Stimulated activated CD4-positive, alpha-beta T cell treated with anti-CD3 and anti-CD28 coated beads, Interleukin-1b, Interleukin-23, amount 100 ng/mL, for 1 hour (primary cell): ENCODE measurements at places on chromosomes 5 and 9.

DNA sequence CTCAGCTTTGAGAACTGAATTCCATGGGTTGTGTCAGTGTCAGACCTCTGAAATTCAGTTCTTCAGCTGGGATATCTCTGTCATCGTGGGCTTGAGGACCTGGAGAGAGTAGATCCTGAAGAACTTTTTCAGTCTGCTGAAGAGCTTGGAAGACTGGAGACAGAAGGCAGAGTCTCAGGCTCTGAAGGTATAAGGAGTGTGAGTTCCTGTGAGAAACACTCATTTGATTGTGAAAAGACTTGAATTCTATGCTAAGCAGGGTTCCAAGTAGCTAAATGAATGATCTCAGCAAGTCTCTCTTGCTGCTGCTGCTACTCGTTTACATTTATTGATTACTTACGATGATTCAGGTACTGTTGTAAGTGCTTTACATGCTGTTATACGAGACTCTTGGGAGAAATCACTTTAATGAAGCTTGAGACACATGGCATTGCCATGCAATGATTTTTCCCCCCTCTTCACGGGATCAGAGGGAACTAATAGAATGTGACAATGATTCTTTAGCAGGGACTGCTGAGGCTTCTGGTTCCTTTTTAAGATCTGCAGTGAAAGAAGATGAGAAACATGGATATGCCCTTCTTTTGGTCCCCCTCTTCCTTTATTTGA is 63.8 kb downstream of the PTTG1 start:
- DNase-seq: no peak

DNA sequence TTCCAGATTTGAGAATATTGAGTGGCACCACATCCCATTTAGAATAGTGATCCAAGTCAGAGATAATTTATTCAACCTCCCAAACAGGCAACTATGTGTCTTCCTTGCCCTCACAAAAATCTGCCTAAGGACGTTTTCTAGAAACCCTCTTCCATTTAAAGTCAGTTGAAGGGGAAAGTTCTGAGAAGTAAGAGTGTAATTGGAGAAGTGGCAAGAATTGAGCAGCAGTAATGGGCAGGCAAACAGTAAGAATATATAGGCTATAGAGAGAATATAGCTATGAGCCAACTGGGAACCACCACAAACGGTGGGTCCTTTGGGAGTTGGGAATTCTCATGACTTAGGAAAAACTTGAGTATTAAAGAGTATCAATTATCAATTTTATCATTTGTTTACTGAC is 31.1 kb upstream of the CETN3 start:
- DNase-seq: no peak

DNA sequence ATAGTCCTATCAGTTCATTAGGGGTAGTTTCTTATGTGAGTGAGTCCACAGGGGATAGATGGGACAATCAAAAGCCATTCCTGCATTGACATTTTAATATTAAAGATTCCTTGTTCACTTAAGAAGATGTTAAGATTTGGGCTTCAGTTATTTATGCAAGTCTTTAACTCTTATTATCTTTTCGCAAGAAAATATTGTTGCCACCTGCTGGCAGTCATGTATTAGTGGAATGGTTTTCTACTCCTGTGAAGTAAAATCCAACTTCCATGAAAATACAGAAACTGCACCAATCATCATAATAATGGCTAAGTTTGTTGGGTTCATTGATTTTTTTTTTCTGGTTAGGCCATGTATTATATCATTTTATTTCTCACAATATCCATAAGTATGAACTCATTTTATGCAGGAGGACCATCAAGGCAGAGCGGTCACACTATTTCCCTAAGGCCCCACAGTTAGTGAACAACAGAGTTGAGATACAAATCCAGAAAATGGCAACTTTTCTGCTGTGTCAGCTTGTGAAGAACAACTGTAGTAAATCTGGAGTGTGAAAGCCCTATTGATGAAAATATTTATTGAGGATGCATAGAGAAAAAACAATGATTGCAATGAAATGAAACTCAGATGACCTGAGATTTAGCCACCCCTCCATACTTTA is 88.5 kb upstream of the TXNDC8 start:
- no peak for DNase-seq

- DNase-seq: no peak
These were observed 431.9 kb downstream of the ANXA1 start for GRCh38 chr9:73583576-73583975.

DNA sequence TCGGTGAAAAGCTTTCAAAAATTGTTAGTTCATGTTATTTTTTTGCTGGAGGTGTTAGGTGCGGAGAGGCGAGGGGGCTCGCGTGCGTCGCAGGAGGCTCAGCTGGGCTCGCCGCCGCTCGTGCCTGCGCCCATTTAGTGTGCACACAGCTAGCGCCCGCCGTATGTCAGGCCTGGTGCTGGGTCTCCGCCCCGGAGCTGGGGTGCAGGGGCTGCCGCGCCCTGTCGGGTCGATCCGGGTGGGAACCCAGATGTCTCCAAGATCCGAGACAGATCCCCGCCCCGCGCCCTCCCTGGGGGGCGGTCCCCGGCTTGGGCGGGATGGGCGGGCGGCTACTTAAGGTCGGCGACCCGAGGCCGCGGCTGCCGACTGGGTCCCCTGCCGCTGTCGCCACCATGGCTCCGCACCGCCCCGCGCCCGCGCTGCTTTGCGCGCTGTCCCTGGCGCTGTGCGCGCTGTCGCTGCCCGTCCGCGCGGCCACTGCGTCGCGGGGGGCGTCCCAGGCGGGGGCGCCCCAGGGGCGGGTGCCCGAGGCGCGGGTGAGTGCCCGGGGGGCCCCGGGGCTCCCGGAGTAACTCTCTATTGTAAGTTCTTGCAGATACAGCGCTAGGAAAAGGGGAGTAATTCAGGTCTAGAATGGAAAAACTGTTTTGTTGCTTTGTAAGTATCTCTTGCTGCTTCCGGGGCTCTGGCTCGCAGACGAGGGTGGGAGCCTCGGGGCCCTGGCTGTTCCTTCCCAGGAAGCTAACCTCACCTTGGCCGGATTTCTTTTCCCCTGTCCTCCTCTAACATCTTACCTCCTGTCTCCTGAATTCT is 31.7 kb downstream of the GSN start:
- DNase-seq: no peak

DNA sequence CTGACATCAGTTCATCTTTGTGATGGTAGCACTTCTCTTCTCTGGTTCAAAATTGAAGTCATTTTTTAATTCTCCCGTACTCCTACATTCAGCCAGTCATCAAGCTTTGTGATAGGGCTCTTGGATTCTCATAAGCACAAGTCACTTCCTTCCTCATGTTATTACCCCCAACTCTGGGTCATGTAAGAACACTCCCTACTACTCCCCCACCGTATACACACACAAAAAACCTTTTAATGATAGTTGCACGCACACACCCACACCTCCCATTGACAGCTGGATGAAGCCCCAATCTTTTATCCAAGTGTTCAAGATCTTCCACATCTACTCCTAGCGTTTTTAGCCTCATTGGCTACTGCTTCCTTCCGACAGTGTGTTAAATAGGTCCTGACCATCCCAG is 16.8 kb downstream of the KDM3B start:
- no peak for DNase-seq

- DNase-seq: no peak
These were observed 70.4 kb downstream of the GADD45G start for GRCh38 chr9:89675058-89675742.

DNA sequence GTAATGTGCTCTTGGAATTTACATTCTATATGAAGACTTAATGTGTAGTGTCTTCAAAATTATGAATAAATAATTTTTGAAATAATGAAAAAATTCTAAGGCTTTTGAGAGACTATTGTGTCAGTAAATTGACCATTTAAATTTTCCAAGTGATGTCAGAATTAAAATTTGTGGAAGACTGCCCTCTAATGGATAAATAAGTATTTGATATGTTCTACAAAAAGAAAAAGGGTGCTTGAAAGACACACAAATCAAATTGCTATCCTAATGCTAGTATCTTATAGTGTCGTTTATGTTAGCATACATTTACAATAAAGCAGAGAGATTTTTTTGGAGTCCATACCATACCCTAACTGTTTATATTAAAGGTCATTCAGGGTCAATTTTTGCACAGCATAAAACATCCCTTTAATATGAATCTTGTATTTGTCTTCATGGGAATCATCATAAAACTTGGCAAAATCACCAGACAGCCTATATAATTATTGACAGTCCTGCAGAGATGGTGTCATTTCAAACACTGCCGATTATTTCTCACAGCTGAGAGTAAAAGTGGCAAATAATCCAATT is 120.8 kb upstream of the SLC27A6 start:
- no peak for DNase-seq

DNA sequence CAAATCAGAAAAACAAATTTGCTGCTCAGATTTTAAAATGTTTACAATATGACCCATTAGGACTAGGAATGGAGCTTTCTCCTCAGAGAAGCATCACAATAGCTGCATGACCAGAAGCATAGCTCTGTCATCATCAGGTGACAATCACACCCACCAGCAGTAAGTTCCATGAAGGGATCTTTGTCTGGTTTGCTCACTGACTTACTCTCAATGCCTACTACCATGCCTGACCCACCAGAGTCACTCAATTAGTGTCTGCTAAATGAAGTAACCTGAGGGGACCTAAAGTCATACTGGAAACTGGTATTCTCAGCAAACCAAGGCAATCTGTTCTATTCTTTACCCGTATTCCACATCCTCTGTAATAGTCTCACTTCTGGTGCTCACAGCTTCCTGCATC is 7.7 kb downstream of the ERMP1 start:
- DNase-seq: no peak

DNA sequence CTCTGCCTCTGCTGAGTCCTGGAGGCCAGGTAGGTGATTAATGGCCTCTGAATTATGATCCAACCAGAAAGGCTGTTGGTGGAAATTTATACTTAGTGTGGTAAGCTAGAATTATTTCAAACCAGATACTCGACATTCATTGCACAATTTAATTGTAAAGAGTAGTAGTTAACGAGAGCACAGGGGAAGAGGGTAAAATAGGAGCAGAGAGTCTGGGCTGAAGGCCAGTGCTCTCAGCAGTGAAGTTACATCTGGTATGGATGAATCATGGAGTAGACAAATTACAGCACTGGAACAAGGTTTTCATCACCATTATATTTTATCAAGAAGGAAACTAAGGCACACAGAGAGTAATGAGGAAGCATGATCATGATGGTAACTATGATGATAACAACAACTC is 92.5 kb downstream of the TLR4 start:
- DNase-seq: no peak

GRCh38 chr5:176985516-176985915 is 21.1 kb downstream of the UIMC1 start:
- DNase-seq: no peak

DNA sequence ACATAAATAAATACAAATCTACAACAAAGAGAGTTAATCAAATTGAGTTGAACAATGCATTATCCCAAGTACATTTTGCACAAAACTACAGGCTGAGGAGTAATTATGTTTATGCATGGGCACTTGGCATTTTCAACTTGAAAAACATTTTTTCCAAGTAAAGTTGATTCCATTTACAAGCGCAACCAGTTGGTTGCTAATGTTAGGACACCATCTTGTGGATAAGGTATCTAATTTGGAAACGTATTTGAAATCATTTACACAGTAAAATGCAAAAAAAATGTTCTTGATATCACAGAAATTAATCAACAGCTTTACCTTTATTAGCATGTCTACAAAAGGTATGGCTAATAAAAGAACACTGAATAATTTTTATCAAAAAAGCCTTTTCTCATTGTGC is 18.8 kb downstream of the FTMT start:
- no peak for DNase-seq

DNA sequence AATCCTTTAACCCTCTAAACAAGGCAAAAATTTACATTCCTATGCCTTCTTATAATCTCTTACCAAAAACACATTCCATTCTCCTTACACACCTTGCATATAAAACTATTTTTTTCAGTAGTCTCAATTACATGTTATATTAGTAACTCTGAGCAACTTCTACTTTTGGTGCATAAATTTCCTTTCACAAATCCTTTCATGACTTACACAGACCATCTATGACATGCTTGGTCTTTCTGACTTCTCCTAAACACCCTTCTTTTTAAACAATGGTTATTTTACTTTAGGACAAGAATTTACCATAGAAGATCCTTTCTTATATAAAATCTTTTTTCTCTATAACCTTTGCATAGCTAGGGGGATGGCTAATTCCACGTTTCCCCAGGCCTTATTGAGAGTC is 208.0 kb upstream of the ARRDC3 start:
- no peak for DNase-seq
